ENCODE measurements at places on chromosomes 7 and 10. TPM values are rescaled to one million over a fixed set of nuclear protein-coding genes. Genes with fewer than 3 reads are reported as not detected.
A peak's percentile ranks its signal among the peaks of the same experiment; 100 is the strongest.

DNA sequence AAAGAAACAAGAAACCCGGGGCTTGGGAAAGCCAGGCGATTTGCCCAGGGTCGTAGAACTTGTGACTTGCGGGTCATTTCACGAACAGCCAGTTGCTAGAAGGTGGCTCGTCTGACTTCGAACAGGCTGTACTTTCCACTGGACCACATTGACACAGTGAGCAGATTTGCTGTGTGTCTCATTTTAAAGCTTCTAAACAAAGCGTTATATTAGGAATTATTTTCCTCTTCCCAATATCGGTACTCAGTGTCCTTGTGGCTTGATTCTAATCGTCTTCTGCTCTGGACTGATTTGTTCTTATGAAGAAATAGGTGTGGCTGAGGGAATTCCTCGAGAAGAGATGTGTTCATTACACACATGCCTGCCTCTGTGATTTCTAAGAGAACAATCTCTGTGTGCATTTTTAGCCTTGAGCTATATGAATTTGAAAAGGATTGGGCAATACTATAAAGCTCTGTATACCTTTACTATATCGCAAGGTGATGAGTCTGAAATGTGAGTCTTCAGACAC lies 150.0 kb upstream of the PRR15 start:
- DNase-seq: no peak

- DNase-seq: no peak
Measured at GRCh38 chr7:44313016-44313415, 12.4 kb downstream of the CAMK2B start.

DNA sequence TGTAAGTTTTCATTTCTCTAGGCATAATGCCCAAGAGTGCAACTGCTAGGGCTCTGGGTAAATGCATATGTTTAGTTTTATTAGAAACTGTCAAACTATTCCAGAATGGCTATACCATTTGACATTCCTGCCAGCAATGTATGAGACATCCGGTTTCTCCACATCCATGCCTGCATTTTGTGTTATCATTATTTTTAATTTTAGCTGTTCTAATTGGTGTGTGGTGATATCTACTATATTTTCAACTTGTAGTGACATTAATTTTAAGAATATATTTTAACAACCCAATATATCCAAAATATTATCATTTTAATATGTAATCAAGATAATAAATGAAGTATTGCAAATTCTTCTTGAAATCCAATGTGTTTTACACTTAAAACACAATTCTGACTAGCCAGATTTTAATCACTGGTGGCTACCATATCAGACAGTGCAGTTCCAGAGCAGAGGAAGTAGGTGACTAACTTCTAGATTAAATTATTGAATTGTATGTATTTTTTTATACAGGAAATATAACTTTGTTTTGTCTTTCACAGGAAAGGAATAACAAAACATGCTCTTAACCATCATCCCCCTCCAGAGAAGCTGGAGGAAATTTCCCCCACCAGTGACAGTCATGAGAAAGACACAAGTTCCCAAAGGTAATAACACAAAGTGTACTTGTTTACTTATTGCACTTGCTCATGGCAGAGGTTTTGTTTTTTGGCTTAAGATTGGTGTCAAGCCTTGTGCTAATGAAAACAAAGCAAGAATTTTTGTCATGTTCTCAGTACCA lies 6.4 kb downstream of the FAM149B1 start:
- no peak for DNase-seq

DNA sequence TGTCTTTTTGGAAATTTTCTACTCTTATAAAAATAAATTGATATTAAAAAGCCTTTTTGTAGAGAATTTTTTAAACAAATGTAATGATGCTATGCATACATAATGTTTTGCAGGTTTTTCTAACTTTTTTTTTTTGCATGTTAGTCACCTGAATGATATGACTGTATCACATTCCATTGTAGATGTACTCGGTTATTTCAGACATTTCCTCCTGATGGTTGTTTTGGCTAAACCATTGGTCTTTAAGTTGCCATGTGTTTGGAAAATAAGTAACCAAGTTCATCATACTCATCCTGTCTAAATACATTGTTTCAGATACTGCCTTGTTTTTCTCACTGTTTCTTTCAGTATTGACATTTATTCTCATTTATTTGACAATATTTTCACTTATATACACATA lies 25.8 kb downstream of the NHLRC2 start:
- DNase-seq: no peak

GRCh38 chr10:87695074-87695473 lies 35.4 kb downstream of the PAPSS2 start:
- no peak for DNase-seq

The SUGCT gene
- total RNA-seq: 1.3 TPM

The NME8 gene
- not detected for total RNA-seq

GRCh38 chr10:123043409-123043925 lies 34.7 kb downstream of the ACADSB start:
- peak; percentile 24 for DNase-seq

The TET1 gene
- total RNA-seq: 0.23 TPM

GRCh38 chr10:117431160-117431559 lies 55.9 kb upstream of the PDZD8 start:
- no peak for DNase-seq
